ENCODE measurements at places on chromosomes 4 and X.

DNA sequence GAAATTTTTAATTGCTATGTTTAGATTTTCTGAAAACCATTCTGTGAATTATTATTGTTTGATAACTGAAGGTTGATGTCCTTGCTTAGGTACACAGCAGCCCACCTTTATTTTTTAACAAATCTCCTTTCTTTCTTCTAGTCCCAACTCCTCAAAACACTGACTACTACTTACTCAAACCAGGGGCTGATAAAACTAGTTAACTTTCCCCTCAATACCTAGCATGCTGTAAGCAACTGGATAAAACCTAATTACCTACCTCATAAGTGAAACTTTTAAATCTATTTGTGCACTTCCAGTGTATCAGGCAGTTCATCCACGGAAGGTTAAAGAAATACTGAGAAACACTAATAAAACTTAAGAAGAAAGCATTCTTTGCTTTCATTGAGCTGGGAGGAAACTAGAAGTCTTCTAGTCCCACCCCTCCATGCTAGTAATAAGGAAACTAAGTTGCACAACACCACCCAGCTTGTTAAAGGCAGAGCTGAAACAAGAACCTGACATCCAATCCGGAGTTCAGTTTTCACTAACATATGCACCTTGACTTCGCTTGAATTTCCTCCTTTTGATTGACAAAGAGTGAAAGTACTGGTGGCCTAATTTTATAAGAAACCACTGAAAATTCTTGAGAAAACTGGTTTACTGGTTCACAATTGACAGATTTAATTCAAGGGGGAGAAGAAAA is 180.2 kb upstream of the TET2 start:
- DNase-seq: no peak

DNA sequence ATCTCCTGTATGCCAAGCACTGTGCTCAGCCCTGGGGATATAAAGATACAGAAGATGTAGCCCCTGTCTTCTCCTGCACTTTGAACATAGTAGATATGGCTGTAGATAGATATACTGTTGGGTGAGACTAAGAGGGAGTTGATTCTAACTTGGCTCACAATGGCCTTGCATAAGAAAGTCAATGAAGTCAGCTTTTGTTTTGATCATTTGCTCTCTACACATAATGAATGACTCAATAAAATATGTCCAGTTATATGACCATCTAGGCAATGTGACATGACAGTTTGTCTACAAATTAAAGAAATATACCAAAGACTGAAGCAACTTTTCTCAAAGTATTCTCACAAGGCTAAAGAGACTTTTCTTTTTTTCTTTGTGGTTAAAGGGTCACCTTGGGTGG is 147.6 kb upstream of the DIPK2B start:
- no peak for DNase-seq

GRCh38 chrX:30895370-30895769 is 6.3 kb upstream of the TAB3 start:
- DNase-seq: no peak

DNA sequence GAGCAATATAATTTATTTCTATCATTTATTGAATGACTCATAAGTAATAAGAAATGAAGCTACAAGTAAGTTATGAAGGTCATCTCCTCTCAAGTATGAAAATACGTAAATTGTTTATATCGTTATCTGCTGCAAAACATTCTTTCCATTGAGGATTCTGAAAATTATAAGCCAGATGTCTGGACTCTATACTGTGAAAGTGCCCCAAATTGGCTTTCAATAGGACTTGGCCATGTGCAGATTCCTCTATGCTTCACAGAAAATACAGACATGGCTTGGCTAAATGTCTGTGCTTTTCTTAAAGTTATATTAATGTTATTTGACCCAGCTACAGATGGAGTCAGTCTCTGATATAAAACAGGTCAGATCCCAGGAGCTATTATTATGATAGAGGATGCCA is 2109.9 kb upstream of the AGA start:
- DNase-seq: no peak

DNA sequence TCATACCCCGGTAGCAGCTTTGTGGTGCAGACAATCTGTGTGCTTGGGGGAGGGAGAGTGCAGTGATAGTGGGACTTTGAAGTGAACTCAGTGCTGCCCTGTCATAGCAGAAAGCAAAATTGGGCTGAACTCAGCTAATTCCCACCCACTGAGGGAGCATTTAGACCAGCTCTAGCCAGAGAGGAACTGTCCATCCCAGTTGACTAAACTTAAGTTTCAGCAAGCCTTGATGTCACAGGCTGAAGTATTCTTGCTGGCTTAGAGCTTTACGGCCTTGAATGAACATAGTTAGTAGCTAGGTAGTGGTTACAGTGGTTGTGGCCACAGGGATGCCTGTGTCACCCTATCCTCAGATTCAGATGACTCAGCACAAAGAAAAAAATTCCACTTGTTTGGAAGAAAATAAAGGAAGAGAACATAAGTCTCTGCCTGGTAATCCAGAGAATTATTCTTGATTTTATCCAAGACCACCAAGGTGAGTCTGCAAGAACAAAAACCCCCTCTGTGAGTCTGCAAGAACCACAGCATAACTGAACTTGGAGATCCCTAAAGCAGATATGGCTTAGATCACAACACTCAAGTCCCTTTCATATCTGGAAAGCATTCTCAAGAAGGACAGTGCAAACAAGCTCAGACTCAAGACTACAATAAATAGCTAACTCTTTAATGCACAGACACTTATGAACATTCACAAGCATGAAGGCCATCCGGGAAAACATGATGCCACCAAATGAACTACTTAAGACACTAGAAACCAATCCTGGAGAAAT is 39.4 kb downstream of the ADH7 start:
- DNase-seq: no peak

GRCh38 chrX:32798990-32799389 is 412.4 kb downstream of the DMD start:
- DNase-seq: no peak

DNA sequence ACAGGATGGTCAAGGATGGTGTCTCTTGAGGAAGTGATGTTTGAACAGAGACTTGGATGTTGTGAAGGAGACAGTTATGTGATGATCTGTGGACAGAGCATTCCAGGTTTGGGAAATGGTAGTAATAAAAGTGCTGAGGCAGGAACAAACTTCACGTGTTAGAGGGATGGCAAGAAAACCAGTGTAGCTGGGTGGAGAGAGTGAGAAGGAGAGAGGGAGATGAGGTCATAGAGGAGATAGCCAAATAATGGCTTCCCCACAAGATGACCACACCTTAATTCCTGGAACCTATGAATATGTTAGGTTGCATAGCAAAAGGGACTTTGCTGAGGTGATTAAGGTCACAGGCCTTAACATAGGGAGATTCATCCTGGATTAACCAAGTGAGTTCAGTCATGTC is 75.6 kb upstream of the GPR50 start:
- DNase-seq: no peak

DNA sequence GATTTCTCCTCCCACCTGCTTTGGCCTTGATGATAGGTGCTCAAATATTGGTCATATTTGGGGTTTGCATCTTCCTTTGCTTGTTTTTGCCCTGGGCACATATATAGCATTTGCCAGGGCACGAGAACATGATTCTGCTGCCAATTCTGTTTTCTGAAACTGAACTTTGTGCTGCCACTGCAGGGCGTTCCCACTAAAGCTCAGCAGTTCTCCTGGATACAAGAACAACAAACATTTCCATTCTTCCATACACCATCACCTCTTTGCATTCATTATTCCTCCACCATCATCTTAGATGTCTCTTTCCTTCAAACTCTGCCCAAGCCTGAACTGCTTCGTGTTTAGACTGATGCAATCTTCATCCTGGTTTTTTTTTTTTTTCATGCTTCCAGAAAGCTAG is 36.3 kb upstream of the GATB start:
- no peak for DNase-seq

GRCh38 chr4:4247696-4248028 is 361 bp downstream of the TMEM128 start:
- no peak for DNase-seq

- no peak for DNase-seq
Measured at GRCh38 chrX:40524423-40524822, 56.3 kb upstream of the ATP6AP2 start.

DNA sequence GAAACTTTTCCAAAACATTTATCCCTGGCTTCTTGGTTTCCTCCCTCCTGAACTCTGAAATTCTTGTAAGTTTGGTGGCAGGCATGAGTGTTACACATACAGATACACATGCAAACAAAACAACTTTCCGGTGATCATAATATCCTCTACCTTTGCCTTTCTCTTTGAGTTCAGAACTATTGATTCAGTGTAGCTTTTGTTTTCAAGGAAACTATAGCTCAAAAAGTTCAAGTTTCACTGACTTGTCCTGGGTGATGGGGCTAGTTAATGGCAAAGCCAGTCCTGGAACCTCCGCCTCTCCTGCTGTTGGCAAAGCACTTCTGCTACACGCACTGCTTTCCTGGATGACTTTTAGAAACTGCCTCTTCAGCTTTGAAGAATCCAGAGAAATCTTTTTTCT is 177.3 kb upstream of the FAT1 start:
- no peak for DNase-seq

DNA sequence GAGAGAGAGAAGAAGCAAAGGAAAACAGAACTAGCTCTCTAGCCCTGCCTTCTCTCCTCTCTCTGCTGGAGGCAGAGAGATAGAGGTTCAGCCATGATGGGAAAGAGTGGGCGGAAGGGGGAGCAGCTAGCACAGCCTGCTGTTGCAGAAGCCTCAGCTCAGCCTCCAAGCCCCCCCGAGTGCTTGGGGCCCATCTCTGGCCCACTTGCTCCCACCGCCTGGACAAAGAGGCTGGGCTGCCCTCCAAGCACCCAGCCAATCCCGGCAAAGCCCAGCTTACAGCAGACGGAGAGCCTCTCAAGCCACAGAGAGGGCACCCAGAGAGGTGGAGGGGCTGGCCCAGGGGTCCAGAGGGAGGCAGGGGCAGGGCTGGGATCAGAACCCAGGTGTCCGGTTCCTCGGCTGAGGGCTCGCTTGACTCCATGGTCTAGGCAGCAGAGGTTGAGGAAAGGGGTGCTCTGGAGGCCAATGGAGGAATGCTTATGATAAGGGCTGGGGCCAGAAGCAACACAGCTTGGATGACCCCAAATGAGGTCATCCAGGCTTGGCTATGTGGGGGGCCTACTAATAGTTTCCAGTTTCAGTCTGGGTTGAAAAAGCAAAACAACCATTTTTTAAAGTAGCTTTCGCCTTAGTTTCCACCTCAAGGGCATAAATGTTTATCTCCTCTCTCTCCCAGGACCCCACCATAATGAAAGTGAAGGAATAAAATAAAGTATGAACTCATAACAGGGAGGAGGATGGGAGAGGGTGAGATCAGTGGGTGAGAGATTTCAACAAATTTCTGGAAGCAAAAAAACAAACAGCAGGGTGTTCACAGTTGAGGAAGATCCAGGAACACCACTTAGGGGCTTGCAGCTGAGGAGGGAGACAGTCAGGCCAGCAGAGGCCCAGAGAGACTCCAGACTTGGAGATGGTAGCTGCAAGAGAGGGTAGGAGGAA is 24.9 kb upstream of the IQSEC2 start:
- DNase-seq: no peak

GRCh38 chr4:46648088-46648744 is 258.3 kb upstream of the GABRA2 start:
- DNase-seq: no peak

DNA sequence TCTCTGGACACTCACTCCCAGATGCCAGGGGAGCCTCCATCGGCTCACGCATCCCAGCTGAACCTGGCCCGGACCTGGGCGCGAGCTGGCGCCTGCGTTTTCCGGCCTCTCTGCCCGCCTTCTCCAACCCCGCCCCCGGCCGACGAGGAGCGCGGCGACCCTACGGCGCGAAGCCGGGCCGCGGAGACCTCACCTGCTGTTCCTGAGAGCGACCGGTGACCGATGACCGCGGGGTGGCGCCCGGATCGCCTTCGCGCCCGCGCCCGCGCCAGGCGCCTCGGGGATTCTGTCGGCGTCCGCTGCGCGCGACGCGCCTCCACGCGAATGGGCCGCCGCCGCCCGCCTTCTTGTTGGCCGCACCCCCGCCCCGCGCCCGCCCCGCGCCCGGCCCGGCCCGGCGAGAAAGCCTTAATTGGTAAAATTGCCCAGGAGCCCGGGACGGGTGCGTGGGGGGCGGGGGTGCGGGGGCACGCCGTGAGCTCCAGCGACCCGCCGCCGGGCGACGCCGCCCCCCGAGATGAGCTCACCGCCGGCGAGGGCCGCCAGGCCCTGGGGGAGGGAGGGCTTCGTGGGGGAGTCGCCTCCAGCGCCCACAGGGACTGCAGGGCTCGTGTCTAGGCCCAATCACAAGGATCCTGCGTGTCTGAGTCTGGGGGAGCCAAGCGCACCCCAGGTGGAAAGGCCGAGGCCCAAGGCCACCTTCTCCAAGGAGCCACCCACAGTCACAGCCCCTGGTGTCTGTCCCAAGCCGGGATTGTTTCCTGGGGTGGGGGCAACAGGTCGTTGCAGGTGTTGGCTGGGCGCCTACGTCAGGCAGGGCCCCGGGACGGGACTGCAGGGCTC is at the start of gene FLNA:
Gene FLNA, minus strand, starts transcription at position 322 of the 843 bp plus-strand sequence. CDS start 3,389 bp downstream, outside the sequence.
- DNase-seq: no peak

Data from T follicular helper cell (primary cell).